ENCODE measurements at places on chromosomes 16 and 17.

DNA sequence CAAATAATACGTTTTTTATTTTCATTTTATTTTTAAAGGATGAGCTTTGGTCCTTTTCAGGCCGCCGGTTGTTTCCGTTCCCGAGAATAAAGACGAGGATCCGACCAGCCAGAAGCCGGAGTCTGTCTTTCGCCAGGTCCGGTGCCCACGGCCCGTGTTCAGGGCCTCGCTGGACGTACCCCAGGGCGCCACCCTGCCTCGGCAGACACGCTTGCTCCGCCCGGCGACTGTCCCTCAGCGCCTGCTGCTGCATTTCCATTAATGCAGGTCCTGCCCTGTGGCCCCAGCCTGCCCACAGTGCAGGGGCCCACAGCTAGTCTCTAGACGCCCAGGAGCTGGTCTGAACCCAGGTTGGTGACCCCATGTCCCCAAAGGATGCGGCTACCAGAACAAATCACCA is 15.6 kb downstream of the METRNL start:
- no peak for DNase-seq

- no peak for DNase-seq
Measured at GRCh38 chr17:50843150-50843905, 7.9 kb downstream of the WFIKKN2 start.

DNA sequence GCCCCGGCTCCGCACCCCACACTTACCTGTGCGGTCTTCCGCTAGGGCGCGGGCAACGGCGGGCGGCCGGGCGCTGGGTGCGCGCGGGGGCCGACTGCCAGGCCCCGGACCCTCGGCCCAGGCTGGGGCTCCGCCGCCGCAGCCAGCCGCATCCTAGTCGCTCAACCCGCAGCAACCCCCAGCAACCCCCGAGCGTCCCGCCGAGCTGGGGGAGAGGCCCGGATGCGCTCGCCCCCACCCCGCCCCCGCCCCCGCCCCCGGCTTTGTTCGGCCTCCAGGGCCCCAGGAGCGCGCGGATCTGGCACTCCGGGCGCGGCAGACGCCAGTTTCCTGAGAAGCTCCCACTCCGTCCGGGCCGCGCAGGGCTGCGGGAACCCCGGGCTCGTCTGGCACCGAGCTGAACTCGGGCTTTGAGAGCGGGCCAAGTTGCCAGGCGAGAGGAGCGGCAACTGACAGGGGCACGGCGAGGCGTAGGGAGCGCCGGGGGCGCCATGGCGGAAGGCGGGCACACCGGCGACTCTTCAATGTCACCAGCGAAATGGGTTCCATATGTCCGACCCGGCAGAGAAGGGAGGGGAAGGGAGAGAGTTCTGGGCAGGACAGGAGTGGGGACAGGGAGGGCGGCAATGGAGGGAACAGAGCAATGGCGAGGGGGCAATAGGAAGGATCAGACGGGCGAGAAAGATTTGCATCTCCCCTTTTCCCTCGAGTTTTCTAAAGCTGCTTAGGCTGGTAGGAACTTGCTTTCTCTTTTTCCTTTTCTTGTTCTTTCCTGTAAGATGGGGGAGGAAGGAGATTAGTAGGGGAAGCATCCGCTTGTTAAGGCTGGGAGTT is 13.7 kb downstream of the HOXB4 start:
- no peak for DNase-seq

GRCh38 chr17:21252796-21253645 is at the start of gene NATD1:
Gene NATD1, minus strand, starts transcription at chr17:21253410. Its CDS starts 146 bp downstream, at chr17:21253264.
- peak; percentile 91 for DNase-seq

- DNase-seq: no peak
Measured at GRCh38 chr17:9443811-9444210, 131.8 kb downstream of the STX8 start.

DNA sequence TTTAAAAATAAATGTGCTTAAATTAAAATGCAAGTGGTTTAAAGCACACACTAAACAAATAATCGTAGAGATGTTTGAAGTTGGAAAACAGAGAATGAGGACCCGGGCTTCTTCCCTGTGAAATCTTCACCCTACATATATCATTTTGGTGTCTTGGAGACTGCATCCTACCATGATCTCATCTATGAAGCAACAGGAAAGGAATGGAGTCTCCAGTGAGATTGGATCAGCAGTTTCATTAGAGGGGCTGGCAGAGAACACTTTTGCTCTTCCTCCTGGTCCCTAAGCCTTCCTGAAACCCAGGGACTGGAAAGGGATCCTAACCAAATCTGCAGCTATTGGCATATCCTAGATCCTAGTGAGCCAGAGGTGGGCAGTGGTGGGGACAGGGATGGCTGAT is 85.0 kb downstream of the GRIN2A start:
- no peak for DNase-seq

DNA sequence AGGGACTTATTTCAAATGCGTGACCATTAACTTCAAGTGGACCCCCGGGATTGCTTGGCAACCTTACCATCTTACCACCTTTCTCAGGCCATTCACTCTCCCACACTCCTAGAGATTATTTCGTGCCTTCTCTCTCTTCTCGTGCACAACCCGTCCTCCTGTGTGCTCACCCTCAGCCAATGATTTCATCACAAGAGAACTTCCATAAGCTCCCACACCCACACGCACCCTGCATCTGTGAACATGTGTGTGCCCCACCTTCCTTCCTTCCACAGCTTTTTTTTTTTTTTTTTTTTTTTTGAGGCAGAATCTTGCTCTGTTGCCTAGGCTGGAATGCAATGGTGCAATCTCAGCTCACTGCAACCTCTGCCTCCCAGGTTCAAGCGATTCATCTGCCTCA is 27.4 kb upstream of the CDH3 start:
- DNase-seq: no peak

GRCh38 chr17:37802712-37803416 is 58.0 kb upstream of the HNF1B start:
- no peak for DNase-seq

- no peak for DNase-seq
Measured at GRCh38 chr16:11621539-11621919, 34.8 kb upstream of the LITAF start.

DNA sequence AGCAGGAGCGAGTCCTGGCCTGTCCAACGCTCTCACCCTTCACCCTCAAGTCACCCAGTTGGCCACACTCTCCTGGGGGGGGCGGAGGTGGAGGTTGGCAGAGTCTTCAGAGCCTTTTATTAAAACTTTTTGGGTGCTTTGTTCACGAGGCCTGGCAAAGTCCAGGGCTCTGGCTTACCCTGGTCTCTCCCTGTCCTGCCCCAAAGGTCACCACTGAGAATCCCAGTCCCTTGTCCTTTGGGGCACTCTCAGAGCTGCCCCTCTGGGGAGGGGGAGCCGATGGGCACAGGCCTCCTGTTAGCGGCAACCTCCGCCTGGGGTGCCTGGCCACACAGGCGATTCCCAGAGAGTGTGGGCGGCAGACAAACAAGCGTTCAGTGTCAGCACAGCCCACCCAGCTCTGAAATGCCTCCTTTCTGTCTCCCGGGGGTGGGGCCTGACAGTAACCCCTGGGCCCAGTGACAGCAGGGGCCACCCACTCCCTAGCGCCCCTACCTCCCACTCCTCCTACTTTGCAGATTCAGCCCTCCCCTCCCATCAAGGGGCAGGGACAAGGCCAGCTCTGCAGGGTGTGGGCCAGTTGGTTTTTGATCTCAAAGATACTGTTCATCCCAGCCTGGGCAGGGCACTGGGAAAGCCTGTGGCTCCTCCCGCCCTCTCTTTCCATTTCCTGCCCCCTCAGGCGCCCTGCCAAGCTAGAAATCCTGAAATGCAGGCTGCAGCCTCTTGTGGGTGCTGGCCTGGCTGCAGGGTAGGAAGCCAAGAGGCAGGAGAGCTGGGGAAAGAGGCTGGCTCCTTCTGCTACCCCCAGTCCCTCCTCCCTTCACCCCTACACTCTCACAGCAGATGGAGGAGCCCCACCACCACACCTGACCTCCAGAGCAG is 36.6 kb upstream of the EMP2 start:
- DNase-seq: peak; percentile 36

- DNase-seq: no peak
Measured at GRCh38 chr16:66399930-66400329, 27.2 kb upstream of the BEAN1 start.

GRCh38 chr17:41730479-41730878 is 4.0 kb downstream of the HAP1 start:
- DNase-seq: no peak

GRCh38 chr16:85908444-85908843 is 9.5 kb downstream of the IRF8 start:
- DNase-seq: no peak

GRCh38 chr16:79411805-79412204 is 188.7 kb downstream of the MAF start:
- DNase-seq: no peak
